Peyer's patch (tissue), 4 donors: ENCODE measurements at places on chromosomes 11 and 22.

GRCh38 chr22:27137871-27138337 lies 480.5 kb downstream of the MIAT start:
- no peak overlapping the region for H3K27ac ChIP-seq
- no peak for DNase-seq
- no peaks in the 10 kb centered on the region for H3K27me3 ChIP-seq

DNA sequence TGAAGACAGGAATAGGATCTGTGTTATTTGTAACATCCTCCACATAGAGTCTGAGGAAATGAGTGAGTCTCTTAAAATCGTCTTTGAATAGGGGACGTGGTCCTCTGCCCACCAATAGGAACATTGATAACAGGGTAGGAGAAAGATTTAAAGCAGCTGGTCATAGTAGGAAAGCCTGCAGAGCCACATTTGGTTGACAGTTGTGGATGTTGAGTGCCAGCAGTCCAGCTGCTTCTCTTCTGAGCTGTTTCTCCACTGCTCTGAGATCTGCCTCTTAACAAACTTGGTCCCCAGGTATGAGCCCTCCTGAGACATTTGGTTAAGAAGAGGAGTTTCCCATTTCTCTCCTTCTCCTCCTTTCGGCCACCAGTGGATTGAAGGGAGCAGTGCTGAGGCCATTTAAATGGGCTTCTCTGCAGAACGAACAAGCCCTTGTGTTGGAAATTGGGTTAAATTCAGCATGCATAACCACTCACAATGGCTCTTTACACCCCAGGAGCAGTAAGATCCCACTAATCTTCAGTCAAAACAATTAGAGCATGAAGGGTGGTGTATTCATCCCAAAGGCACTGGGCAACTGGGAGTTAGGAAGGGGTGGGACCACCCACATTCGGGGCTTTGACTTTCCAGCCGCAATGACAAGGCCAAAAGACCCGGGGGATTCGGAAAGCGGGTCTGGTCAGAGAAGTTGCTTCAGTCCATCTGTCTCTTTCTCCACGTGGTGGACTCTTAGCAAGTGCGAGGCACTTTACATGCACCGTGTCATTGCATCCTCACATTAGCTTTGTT lies 32.3 kb downstream of the MIAT start:
- no peaks in the 10 kb centered on the region for H3K4me1 ChIP-seq
- no peak overlapping the region for H3K27ac ChIP-seq
- DNase-seq: no peak
- no peaks in the 10 kb centered on the region for H3K27me3 ChIP-seq
- no peak overlapping the region for H3K4me3 ChIP-seq

GRCh38 chr22:23145878-23146470 lies 697 bp downstream of the RAB36 start:
- no peaks in the 10 kb centered on the region for H3K27me3 ChIP-seq
- H3K27ac ChIP-seq: peak overlapping the region; percentile 38
- H3K4me3 ChIP-seq: peak overlapping the region; percentile 43

DNA sequence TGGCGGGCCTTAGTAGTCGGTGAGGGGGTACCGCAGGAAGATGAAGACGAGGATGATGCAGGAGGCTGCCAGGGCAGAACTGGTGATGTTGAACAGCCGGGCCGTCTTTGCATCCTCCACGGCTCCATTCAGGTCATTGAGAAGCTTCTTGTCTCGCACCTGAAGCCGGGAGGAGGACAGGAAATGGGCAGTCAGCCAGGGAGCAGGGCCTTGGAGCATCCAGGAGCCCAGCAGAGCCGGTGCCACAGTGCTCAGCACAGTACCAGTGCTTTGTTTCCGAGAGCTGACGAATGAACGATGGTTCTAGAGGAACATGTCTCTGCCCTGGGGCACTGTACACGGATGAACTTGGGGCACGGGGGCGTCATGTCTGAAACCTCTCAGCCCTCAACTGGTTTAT lies 15.1 kb downstream of the IFITM10 start:
- H3K4me3 ChIP-seq: no peak overlapping the region
- no peak overlapping the region for H3K27ac ChIP-seq

- no peaks in the 10 kb centered on the region for H3K27me3 ChIP-seq
- H3K36me3 ChIP-seq: no peaks in the 10 kb centered on the region
- H3K27ac ChIP-seq: no peak overlapping the region
- DNase-seq: no peak
- H3K4me1 ChIP-seq: no peaks in the 10 kb centered on the region
Measured at GRCh38 chr11:121929581-121929980, 186.4 kb downstream of the BLID start.

DNA sequence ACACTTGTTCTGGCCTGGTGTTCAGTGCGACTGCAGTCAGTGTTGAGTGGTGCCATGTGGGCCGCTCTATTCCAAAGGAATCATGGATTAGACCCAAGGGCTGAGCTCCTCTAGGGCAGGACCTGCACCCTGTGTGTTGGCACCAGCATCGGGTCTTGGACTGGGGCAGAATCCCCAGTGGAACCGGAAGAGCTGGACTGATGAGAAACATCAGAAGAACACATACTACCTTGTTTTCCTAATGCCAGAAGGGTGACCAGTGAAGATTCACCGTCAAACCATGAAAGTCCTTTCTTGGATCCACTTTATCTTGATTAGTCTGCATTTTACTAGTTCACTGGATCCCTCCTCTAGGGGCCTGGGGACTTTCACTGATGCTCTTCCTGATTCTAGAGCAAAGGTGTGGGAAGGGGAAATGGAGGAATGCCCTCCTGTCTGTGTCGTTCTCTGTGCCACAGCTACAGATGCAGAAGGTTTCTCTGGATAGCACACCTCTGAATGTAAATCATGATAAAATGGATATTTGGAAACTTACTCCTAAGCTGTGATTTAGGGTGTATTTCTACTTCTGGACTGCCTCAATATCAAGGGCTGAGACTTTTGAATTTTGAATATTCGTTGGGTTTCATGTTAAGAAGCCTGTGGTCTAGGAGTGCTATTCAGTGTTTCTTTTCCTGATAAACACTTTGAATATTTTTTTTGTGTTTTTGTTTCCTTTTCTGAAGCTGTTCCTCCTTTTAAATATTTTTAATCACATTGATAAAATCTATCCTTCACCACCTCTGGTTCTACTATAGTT lies 11.0 kb upstream of the GLB1L3 start:
- no peaks in the 10 kb centered on the region for H3K4me1 ChIP-seq
- H3K27me3 ChIP-seq: no peaks in the 10 kb centered on the region
- no peaks in the 10 kb centered on the region for H3K36me3 ChIP-seq

DNA sequence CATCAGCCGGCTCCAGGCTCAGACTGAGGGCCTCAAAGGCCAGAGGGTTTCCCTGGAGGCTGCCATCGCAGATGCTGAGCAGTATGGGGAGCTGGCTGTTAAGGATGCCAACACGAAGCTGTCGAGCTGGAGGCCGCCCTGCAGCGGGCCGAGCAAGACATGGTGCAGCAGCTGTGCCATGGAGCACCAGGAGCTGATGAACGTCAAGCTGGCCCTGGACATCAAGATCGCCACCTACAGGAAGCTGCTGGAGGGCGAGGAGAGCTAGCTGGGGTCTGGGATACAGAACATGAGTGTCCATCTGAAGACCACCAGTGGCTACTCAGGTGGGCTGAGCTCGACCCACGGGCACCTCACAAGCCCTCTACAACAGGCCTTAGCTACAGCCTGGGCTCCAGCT lies 4.0 kb upstream of the SCUBE2 start:
- no peak for DNase-seq
- H3K4me3 ChIP-seq: no peak overlapping the region
- H3K36me3 ChIP-seq: no peaks in the 10 kb centered on the region
- H3K4me1 ChIP-seq: no peaks in the 10 kb centered on the region

DNA sequence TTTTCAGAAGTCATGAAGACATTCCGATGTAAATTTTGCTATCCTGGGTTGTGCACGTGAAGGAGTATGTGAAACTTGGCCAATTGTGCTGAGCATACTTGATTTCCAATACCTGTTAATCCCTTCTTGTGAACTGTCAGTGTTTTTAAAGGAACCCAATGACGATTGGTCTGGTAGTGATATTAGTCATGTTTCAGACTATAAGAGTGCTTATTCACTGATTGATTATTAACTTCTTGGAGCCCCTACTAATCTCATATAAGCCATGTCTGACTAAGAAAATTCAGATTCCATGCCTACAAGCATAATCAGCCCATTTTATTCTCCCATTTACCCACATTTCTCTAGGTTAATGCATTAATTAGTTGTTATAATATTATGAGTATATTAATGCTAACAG lies 330.8 kb upstream of the MTNR1B start:
- H3K27ac ChIP-seq: no peak overlapping the region
- H3K36me3 ChIP-seq: no peaks in the 10 kb centered on the region
- no peaks in the 10 kb centered on the region for H3K27me3 ChIP-seq
- H3K4me3 ChIP-seq: no peak overlapping the region
- DNase-seq: no peak

- no peaks in the 10 kb centered on the region for H3K27me3 ChIP-seq
- no peak overlapping the region for H3K4me3 ChIP-seq
- DNase-seq: no peak
- H3K27ac ChIP-seq: no peak overlapping the region
- H3K4me1 ChIP-seq: no peaks in the 10 kb centered on the region
- no peaks in the 10 kb centered on the region for H3K36me3 ChIP-seq
Measured at GRCh38 chr11:81032906-81033305, 1592.1 kb upstream of the TENM4 start.

DNA sequence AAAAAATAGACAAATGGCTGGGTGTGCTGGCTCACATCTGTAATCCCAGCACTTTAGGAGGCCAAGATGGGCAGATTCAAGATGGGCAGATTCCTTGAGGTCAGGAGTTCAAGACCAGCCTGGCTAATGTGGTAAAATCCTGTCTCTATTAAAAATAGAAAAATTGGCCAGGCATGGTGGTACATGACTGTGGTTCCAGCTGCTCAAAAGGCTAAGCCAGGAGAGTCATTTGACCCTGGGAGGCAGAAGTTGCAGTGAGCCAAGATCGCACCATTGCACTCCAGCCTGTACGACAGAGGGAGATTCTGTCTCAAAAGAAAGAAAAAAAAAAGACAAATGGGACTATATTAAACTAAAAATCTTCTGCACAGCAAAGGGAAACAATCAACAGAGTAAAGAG lies 55.4 kb downstream of the USP35 start:
- no peaks in the 10 kb centered on the region for H3K27me3 ChIP-seq
- DNase-seq: no peak
- no peaks in the 10 kb centered on the region for H3K36me3 ChIP-seq
- H3K27ac ChIP-seq: no peak overlapping the region
- H3K4me1 ChIP-seq: no peaks in the 10 kb centered on the region
- no peak overlapping the region for H3K4me3 ChIP-seq

DNA sequence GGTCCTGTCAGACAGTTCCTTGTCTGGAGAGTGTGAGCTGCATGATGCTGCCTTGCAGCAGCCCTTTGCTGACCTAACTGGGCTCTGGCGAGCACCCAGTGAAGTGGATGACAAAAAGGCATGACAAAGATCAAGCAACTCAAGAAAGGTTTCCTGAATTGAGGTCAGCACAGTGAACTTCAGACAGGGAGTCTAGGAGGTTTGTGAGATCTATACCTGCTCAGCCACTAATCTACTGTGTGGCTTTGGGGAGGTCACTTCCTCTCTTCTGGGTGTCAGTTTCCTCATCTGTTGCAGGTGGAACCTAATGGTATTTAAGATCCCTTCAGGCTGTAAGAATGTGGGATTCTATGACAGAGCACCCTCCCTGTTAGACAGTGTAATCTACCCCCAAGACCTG lies 213.9 kb upstream of the NARS2 start:
- no peaks in the 10 kb centered on the region for H3K4me1 ChIP-seq
- H3K27ac ChIP-seq: no peak overlapping the region
- DNase-seq: no peak

DNA sequence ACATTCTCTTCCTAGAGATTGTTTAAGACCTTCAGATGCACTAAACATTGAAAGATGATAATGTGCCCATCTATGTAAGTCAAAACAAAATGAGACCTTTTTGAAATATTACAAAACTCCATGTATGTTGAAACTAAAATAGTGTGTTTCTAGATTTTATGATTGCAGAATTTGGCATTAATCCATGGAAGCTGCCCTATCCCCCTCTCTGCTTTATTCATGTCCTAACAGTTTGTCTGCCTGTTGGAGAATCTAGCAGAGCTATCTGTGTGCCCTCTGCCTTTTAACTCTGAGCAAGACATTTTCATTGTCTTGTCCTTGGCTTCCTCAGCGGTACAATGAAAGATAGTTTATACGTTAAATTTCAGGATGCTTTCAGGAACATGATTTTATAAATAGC lies 105.5 kb downstream of the FAT3 start:
- DNase-seq: no peak
- H3K36me3 ChIP-seq: no peaks in the 10 kb centered on the region
- no peak overlapping the region for H3K4me3 ChIP-seq
- H3K27me3 ChIP-seq: no peaks in the 10 kb centered on the region

DNA sequence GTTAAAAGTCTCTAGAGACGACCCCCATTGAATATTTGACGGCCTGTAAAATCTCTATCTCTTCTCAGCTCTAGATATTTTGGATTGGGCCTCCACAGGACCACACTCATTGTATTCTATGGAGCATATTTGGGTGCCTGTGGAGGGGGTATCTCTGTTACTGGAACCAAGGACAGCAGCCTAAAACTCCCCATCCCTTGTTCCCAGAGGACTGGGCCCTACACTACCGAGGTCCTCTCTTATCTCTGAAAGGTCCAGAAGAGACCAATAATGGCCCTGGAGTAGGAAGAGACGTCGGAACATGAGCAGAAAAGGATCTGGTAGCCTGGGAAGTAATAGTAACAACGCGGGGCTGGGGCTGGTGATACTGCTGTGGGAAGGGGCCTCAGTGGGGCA lies 542 bp downstream of the HPS4 start:
- H3K4me1 ChIP-seq: peaks cover 56% of the 10 kb centered on the region
- no peaks in the 10 kb centered on the region for H3K27me3 ChIP-seq
- DNase-seq: no peak
- peak overlapping the region; percentile 96 for H3K27ac ChIP-seq
- H3K36me3 ChIP-seq: no peaks in the 10 kb centered on the region

DNA sequence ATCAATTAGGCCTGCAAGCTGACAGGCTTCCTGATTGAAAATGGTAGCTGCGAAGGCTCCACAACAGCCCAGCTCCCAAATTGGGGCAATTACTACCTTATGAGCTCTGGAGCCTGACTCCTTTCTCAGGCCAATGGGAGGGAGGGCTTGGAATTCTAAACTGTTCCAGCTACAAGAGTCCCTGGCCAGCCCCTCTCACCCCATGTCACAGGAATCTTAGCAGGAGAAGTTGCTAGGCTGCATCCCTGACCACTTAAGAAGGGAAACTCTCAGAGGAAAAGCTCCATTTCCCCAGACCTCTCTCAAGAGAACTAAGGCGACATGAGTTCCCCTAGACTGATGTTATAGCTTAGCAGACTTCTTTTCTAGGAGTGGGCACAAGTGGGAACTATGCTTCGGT lies 4.9 kb downstream of the LRP4 start:
- H3K4me3 ChIP-seq: no peak overlapping the region
- peaks cover 28% of the 10 kb centered on the region for H3K4me1 ChIP-seq
- no peaks in the 10 kb centered on the region for H3K27me3 ChIP-seq
- no peak for DNase-seq
- no peaks in the 10 kb centered on the region for H3K36me3 ChIP-seq

DNA sequence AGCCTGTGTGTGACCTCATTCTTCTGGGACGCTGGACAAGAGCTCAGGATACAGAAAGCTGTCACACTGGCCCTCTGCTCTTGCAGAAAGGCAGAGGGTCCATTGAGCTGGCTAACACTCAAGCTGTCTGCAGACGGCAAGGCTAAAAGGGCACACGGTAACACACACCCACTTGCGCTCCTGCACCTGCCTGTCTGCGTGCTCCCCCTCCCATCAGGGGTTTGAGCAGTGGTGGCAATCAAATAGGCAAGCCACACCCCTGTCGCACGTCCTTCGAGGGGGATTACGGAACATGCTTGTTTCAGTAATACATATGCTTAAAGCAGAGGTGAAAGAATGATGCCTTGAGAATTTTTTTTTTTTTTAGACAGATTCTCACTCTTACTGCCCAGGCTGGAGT lies 7.1 kb upstream of the QSER1 start:
- H3K4me1 ChIP-seq: no peaks in the 10 kb centered on the region
- H3K4me3 ChIP-seq: no peak overlapping the region
- no peak for DNase-seq
- H3K27me3 ChIP-seq: no peaks in the 10 kb centered on the region
- no peaks in the 10 kb centered on the region for H3K36me3 ChIP-seq
- no peak overlapping the region for H3K27ac ChIP-seq
